ENCODE measurements at places on chromosomes 12 and 14. TPM values are rescaled to one million over a fixed set of nuclear protein-coding genes. Genes with fewer than 3 reads are reported as not detected.

The OVCH1 gene
- total RNA-seq, result 3.2 TPM

DNA sequence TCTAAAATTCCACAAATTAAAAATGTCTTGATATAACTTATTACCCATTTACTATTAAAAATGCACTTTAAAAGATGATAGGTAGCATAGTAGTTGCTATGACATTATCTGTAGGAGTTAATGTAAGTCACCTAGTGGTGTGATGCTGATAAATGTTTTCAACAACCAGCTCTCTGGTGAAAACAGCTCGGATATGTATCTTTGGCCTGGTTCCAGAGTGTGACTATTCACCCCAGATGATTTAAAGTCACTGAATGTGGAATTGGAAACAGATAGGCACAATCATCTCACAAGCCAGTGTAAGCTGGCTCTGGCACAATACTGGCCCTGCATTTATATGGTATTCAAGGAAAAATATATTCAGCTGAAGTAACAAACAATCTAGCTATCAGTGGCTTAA is 9.2 kb upstream of the CCDC196 start:
- no peak for DNase-seq
- H3K4me1 ChIP-seq, result no peaks in the 10 kb centered on the region
- H3K36me3 ChIP-seq, result no peaks in the 10 kb centered on the region

DNA sequence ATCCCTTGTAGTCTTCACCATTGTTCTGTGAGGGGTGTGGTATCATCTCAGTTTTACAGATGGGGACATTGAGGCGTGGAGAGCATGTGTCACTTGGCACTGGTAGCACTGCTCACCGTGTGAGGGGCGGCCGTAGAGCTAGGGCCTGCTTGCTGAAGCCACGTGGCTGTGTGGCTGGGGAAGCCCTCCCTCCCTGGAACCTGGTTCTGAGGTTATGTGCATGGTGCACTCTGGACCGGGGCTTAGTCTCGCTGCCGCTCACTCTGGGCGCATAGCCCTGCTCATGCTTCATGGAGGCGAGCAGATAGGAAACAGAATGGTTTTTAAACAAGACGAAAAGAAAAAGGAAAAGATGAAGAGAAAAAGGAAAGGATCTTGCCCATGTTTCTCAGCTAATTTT is 46.1 kb downstream of the CACNA1C start:
- H3K27ac ChIP-seq, result no peak overlapping the region
- peaks cover under 1% of the 10 kb centered on the region for H3K27me3 ChIP-seq
- H3K36me3 ChIP-seq, result no peaks in the 10 kb centered on the region
- no peak for DNase-seq
- no peak overlapping the region for H3K4me3 ChIP-seq

- DNase-seq, result no peak
- no peak overlapping the region for H3K4me3 ChIP-seq
- H3K36me3 ChIP-seq, result peaks cover 47% of the 10 kb centered on the region
- H3K27me3 ChIP-seq, result peaks cover 25% of the 10 kb centered on the region
- no peak overlapping the region for H3K27ac ChIP-seq
Measured at GRCh38 chr12:5451251-5451650, 19.3 kb downstream of the NTF3 start.

DNA sequence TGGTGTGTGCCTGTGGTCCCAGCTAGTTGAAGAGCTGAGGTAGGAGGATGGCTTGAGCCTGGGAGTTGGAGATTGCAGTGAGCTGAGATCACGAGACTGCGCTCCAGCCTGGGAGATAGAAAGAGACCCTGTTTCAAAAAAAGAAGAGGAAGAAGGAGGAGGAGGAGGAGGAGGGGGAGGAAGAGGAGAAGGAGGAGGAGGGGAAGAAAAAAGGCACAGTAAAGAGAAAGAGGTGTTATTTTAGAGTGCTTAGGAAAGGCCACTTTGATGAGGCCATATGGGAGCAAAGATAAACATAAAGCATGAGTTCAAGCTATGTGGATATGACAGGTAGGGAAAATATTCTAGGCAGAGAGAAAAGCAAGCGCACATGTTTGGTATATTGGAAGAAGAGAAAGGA is 154.1 kb upstream of the BTG1 start:
- DNase-seq, result no peak
- no peak overlapping the region for H3K4me3 ChIP-seq
- peaks cover 24% of the 10 kb centered on the region for H3K4me1 ChIP-seq
- H3K36me3 ChIP-seq, result no peaks in the 10 kb centered on the region
- H3K27ac ChIP-seq, result no peak overlapping the region
- no peaks in the 10 kb centered on the region for H3K27me3 ChIP-seq

The CARMIL3 gene
- 2.8 TPM for total RNA-seq

The PYGL gene
- total RNA-seq, result 38.8 TPM

All from type B pancreatic cell (in vitro differentiated cells).